NCI-H460 (cell line): ENCODE measurements at places on chromosomes 13 and 19.

DNA sequence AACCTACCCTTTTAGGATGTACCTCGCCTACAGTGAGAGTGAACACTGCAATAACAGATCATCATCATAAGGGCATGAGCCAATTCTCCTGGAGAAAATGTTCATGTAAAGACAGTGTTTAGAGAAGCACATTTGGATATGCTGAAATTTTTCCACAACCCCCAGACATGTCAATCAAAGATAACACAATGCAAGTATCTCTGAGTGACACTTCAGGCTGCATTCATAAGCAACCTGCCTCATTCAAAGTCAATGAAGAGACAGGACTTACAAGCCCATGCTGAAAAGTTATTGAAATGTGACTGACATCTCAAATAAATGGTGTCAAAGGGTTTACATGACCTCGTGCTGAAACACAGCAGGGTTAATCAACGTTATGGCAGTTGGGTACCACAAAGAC, 102.0 kb downstream of the PCDH9 start:
- DNase-seq = no peak

GRCh38 chr19:9995999-9996398, 14.3 kb downstream of the COL5A3 start:
- no peak for DNase-seq

- no peak for DNase-seq
These were observed 816.6 kb downstream of the DIAPH3 start for GRCh38 chr13:59346999-59347723.

DNA sequence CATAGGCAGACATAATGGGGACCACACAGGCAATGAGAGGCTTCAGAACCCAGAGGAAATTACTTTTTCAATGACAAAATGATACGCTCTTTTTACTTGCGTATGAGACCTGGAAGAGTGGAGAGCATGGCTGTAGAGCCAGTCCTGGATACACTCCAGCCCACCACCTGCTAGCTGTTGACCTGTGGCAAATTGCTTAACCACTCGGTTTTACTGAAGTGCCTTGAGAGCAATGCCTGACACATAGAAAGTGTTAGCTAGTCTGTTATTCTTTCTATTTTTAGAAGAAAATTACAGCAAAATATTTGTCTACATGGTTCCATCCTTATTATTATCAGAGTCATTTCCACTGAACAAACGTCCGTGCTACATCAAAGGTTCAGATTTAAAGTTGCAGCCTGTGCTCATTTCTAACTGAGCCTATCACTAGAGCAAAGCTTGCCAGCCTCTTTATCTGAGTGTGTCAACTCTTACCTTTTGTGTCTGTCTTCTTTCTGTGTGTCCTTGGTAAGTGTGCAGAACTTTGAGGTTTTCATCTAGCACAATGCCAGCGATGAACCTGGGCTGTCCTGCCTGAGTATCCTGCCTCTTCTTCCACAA, 9.6 kb upstream of the GPR183 start:
- DNase-seq = no peak

- peak; percentile 23 for DNase-seq
These were observed at the start of gene CAPS for GRCh38 chr19:5913739-5914357. CAPS (plus strand) TSS chr19:5914254; CDS start chr19:5914407, 153 bp downstream.

- DNase-seq = no peak
These were observed 10.1 kb downstream of the PAK4 start for GRCh38 chr19:39135701-39136100.

- DNase-seq = no peak
These were observed 19.0 kb upstream of the S1PR4 start for GRCh38 chr19:3159565-3159964.

- no peak for DNase-seq
These were observed 4.2 kb upstream of the ISYNA1 start for GRCh38 chr19:18441804-18442788.
